ENCODE measurements at places on chromosomes 5 and 9. TPM values are rescaled to one million over a fixed set of nuclear protein-coding genes. Genes with fewer than 3 reads are reported as not detected.
A peak's percentile ranks its signal among the peaks of the same experiment; 100 is the strongest.

Gene OMD
- not detected for total RNA-seq

Gene GGTA1
- total RNA-seq, result not detected

Gene CYLC2
- not detected for total RNA-seq

Gene GABRA1
- not detected for total RNA-seq

Gene FGF1
- total RNA-seq, result not detected

Gene TUSC1
- total RNA-seq, result 3.2 TPM

Gene CARTPT
- not detected for total RNA-seq

Gene CDH6
- 18.0 TPM for total RNA-seq

DNA sequence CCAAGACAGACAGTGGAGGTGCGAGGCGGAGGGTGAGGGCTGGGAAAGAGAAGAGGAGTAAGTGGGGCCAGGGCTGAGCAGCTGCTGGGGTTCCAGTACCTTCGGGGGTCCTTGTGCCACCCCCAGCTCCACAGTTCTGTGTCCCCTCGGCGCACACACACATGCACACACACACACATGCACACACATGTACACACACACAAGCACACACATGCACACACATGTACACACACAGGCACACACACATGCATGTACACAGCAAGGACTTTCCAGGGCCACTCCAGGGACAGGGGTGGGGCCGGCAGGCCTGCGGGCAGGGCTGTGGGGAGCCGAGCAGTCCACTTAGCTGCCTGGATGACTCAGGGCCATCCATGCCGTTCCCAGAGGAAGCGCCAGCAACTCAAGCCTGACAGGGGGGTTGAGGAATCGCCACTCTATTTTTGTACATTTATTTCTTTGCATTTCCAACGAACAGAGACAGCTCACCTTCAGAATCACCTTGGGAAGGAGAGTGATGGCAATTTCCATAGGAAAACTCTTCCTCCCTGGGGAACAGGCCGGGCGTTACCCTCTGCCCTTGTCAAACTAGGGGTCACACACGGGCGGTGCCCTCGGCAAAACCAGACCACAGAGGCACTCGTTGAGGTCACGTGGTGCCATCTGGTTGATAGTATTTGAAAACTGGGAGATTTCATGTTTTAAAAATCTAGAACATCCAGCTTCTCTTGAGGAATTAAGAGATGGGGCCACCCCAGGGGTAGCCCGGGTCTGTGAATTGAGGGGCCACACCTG is 135.7 kb downstream of the ADAMTS2 start:
- DNase-seq, result no peak

DNA sequence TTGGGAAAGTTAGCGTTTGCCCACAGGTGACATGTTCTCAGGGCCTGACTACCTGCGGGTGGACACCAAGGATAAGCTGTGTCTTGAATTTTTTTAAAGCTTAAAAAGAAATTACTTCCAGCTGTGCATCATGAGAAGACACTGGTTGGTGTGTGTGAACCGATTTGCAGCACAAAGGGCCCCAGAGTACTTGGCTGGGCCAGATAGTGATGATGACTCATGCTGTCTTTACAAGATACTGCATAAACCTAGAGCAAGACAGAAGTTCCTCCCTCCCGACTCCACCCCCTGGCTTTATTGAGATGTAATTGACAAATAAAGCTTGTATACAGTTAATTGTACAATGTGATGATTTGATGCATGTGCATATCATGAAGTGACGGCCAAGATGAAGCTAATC is 212.8 kb downstream of the NXNL2 start:
- DNase-seq, result no peak

DNA sequence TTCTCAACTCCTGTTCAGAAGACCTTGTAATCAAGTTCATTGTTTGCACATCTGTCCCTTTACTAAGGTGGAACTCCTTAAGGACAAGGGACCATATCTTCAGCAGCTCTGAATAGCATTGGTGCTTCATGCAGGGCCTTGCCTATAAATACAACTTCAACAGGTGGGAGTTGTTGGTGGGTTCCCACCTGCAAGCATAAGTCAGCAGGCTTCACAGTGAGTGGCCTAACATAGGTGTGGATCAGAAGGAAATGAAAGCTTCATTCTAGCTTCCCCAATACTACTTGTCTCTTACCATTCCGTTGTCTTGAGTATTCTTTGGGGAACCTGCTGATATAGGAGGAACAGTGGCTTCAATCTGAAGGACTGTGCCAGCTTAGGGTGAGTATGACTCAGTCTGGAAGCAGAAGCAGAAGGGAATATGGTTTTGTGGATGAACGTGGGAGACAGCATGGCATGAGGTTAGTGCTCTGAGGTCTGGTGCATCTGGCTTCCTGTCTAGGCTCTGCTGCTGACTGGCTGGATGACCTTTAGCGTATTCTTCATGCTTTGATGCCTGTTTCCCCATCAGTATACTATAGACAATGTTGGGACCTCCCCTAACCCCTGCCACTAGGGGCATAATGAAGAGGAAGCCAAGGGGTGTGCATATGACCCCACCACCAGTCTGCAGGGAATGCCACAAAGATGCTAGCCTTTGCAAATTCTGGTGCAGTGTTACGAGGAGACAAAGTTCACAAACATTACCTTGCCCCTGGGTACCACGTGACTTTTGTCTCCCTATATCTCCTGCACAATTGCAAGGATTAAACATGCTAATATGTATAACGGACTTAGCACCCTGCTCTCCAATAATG is 192.3 kb downstream of the PALM2AKAP2 start:
- DNase-seq, result no peak

DNA sequence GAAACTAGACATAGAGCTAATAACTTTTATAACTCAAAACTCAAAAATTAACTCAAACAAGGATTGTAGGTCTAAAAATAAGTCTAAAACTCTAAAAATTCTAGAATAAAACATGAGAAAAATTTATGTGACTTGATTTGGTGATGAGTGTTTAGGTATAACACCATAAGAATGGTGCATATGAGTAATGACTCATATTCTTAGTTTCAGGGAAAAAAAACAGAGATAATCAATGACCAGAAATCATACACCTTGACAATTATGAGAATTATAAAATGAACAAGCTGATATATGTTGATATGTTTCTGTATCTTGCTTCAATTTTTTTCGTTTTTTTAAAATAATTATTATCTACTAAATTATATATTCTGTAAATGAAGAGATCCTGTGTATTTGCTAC is 541.2 kb downstream of the PTPRD start:
- DNase-seq, result no peak

- DNase-seq, result no peak
Measured at GRCh38 chr5:68679041-68679440, 414.8 kb upstream of the SLC30A5 start.

DNA sequence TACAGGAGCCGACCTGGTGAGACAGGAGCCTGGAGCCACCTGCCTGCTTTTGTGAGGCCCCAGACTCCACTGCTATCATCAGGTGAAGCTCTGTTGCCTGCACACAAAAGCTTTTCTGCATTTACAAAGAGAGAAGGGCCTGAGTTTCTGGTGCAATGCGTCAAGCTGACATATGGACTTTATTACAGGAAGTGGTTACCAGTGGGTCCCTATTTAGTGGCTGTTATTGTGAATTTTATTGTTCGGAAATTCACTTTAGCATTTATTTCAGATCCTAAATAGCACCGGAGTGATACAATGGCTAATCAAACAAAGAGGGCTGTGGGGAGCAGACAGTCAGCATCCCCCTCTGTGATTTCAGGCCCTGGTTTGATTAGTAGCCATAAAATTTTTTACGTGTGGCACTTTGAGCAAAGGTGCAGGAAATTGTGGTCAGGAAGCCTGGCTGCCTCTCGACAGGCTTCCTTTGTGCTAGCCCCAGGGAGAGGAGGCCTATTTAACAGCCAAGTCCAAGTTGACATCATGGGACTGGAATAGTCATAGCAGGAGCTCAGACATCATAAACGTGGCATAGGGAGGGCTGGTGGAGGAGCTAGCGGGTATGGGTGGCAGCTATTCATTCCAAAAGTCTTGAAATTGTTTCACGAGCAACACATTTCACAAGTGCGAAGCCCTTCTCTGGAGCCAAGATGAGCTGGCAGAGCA is 8.4 kb downstream of the TGFBI start:
- no peak for DNase-seq

DNA sequence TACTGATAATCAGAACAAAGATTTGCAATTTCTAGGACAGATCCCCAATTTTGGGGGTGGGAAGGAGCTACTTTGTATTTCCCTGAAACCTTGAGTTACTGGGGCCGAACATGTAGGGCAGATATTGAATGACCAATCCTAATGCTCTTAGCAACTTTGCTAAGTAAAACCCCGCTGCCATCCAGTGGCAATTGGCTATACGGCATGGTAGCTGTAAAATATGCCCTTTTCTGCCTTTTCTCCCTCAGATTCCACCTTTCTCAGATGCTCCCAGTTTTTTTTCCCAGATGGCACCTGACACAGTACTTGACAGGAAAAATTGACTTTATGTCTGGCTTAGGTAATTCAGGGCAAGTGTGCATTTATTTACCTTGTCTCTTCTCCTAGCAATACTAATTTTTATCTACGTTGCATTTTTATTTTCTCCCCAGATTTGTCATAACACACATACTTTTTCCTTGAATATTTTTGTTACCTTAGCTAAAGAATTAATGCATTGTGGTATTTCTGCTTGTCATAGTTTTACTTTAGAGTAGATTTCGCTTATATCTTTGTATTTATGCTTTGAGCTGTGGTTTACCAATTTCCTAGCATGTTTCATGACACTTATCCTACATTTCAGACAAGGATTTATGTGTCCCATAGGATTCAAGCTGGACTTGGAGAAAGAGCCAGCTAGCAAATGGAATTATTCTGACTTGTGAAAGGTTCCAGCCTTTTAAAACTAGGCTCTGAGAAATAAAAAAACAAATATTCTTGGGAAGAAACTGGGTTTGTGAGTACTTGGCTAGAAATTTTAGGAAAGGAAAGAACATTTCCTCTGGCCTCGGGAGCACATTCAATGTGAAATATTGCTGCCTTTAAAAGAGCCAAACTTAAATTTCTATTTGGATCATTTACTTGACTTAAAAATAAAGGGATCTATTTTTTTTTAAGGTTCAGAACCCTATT is 37.4 kb downstream of the PIK3R1 start:
- peak; percentile 85 for DNase-seq

DNA sequence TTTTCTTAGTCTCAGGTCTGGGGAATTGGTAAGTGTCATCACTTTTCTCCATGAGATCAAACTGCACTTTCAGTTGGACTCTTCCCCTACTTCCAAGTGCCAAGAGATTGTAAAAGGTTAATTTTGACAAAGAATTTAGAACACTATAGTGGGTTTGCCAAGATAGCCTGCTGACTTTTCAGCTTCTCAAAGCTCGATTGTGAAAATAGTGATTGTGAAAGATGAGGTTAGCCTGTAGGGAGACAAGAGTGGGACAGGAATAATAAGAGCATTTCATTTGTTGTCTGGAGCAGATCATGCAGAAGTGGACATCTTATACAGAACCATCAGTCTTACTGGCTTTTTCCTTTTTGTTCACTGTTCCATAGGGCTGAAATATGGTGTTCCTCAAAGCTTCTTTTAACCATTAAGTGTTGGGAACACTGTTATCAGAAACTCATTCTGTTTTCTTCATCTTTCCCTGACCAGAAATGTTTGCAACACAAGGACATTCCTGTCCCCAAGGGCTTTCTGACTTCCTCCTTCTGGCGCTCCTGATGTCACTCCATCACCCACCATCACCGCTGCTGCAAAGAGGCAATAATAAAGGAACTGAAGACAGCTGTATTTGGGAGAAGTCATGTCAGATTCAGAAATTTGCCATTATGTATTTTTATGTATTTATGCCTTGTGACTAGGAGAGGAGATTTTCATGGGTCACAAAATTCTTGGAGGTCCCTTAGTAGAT is 11.6 kb upstream of the SPTAN1 start:
- no peak for DNase-seq

- DNase-seq, result no peak
Measured at GRCh38 chr5:160626322-160626721, 204.7 kb downstream of the PTTG1 start.

- no peak for DNase-seq
Measured at GRCh38 chr5:73859696-73860095, 233.7 kb downstream of the ARHGEF28 start.

GRCh38 chr9:115944166-115944948 is 209.2 kb upstream of the PAPPA start:
- DNase-seq, result peak; percentile 4

GRCh38 chr9:78997296-78997695 is 574.5 kb upstream of the TLE4 start:
- no peak for DNase-seq

DNA sequence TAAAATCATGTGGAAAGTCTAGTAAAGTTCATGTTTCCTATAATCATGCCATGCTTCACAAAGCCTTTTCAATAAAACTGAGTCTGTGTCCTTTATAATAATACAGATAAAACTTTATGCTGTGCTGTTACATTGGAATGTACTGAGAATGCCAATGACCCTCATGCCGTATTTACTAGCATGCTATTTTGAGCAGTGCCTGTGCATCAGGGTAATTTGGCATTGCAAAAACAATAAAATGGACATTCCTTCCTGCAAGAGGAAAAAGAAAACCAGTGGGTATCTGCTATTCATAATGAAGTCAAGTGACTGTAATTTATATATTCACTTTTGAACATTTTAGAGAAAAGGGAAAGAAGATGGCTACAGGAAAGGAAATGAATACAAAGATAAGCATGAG is 159.0 kb downstream of the PBX3 start:
- no peak for DNase-seq

GRCh38 chr9:120536949-120537640 is 42.9 kb downstream of the CDK5RAP2 start:
- no peak for DNase-seq

DNA sequence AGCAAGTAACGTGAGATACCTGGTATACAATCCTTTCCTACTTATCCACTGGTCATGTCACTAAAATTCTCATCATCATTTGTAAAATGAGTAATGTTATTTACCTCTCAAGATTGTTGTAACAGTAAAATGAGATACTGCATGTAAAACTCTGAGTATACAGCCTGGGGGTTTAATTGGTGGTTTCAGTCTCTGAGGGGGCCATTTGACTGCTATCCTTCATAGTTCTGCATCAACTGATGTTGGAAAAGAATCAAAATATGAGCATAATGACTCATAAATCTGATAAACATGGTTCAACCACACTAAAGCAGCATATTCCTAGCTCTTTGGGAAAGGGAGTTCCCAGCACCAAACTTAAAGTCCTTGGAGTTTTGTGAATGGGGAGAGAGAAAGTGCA is 181.0 kb upstream of the GHR start:
- DNase-seq, result no peak

- no peak for DNase-seq
Measured at GRCh38 chr5:128667751-128668150, 129.7 kb upstream of the FBN2 start.

DNA sequence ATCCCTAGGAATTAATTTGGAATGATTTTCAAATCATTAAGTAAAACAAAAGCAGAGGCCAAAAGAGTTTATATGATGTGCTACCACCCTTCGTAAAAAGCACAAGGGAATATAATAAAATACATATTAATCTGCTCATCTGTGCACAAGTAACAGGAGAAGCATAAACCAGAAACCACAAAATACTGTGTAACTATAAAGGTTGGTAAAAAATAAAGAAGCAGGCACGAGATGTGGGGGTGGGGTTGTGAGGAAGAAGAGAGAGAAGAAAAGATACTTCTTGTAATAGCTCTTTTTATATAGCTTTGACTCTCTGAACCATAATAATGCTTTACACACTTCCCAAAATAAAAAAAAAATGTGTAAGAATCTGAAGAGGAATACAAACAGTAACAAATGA is 214.9 kb upstream of the EFNA5 start:
- DNase-seq, result no peak
